ENCODE measurements at places on chromosomes 2 and 18.

DNA sequence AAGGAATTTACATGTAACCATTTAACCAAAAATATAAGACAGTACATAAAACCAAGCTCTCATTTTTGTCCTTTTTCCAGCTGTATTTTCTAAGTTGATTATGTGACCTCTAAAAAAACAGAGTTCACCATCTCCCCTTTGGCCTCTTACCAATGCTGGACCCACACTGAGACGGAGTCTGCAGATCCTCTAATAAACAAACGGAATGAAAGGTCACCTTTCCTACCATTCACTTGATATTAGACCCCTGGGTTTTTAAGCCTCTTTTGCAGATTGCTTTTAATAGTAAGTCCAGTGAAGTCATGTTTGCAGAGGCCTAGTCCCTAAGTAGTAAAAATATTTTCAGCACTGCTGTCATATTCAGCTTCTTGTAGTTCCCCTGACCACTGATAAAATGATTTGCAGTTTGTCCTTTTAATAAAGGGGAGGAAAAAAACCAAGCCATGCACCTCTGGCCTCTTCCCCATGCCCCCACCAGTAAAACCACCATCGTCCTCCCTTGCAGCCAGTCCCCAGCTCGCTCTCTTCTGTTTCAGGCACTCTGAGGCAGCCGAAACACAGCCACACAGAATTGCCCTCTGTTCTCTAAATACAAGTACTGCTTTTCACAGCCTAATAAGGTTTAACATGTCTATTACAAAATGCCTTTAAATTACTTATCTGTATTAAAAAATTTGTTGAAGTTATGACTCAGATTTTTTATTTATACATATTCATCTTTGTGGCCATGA is 427.5 kb downstream of the PARD3B start:
- no peak for DNase-seq

DNA sequence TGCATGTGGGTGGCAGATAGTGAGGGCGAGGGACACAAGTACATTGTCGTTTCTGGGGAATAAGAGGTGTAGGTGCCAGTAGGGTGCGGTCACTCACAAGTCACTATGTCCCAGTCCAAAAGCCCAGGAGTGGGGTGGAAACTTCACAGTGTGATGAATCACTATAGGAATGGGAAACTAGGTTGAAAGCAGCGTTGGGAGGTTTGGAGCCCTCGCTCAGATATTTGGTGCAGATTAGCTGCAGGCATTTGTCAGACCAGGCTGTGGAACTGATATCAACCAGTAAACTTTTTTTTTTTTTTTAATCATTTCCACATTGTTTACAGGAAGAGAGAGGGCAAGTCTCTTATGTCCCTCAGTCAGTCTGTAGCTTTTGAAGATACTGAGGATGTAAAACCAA is 121.8 kb downstream of the CERS6 start:
- no peak for DNase-seq

GRCh38 chr2:119250718-119251290 is 27.2 kb downstream of the STEAP3 start:
- DNase-seq, result no peak

GRCh38 chr18:23356915-23357601 is 96.0 kb upstream of the RIOK3 start:
- DNase-seq, result no peak

DNA sequence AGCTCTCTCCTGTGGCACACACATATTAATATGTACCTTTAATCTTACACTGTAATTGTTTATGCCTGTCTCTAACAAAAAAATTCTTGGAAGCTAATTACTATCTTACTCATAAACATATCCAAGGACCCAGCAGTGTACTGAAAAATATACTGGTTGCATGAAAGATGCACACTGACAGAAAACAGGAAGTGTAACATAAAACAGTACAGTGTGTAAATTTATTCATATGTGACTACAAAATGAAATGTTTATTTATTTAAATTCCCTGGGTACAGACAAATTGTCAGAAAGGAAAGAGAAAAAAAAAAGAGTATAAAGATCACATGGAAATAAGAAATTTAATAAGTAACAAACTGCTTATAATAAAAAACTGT is 28.5 kb downstream of the TMEM131 start:
- DNase-seq, result no peak

Data from activated CD4-positive, alpha-beta T cell treated with anti-CD3 and anti-CD28 coated beads, Interleukin-10, Interleukin-2, amounts not matched to agents 100 ng/mL and 50 ng/mL, durations not matched to agents 16 hours and 8 hours (primary cell).